ENCODE measurements at places on chromosomes 2 and 18.

DNA sequence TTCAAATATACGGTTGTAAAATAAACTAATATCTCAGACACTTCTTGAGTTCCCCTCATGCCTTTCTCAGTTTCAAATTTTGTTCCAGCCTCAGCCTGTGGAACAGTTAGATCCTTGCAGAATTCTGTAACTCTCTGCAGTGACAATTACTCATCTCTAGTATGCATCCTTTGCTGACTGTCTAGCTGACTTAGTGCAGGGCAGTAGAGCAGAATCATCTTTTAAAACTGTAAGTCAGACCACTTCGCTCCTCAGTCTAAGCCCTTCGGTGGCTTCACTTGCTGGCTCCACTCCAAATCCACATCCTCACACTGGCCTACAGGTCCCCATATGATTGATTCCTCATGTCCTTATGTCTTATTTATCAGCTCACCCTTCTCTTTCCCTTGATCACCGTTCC is 164.1 kb upstream of the ZSWIM2 start:
- no peak for DNase-seq

- no peak for DNase-seq
These were observed 537.7 kb upstream of the PKDCC start for GRCh38 chr2:41510108-41510507.

DNA sequence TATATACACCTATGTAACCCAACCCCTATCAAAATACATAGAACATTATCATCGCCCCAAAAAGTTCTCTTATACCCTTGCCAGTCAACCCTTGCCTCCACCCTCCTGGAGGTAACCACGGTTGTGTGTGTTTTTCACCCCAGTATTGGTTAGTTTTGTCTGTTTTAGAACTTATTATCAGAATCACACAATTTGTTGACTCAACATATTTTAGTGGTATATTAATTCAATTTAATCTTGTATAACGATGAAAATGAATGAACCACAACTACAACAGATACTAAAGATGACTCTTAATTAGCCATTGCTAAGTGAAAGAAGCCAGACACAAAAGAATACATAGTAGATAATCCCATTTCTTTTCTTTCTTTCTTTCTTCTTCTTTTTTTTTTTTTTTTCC is 19.3 kb downstream of the ACOXL start:
- no peak for DNase-seq

GRCh38 chr18:68282232-68282631 is 432.7 kb downstream of the TMX3 start:
- no peak for DNase-seq

GRCh38 chr2:85911097-85911496 is 22.3 kb upstream of the ST3GAL5 start:
- no peak for DNase-seq

DNA sequence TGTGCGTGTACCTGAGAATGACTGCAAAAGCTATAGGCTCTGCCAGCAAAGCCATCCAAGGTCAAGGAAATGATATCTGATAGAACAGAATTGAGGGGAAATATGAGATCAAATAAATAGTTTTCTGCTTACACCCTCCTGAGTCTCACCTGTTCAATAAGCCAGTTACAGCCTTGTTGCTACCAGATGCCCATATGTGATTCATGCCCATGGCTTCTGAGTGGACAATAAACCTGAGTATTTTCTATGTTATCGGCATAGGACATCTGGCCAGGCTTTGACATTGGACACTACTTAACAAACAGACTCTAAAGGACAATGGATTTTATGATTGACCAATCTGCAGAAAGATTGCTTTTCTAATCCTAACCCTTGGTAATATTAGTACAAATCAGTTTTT is 297.9 kb downstream of the LRATD1 start:
- DNase-seq = no peak

Measured in fibroblast of skin of left quadriceps (primary cell).